ENCODE measurements at places on chromosomes 2 and 18. TPM values are rescaled to one million over a fixed set of nuclear protein-coding genes. Genes with fewer than 3 reads are reported as not detected.

Gene IER3IP1
- 6.4 TPM for total RNA-seq

Gene GKN2
- total RNA-seq: not detected

Gene SULT1C4
- 0.21 TPM for total RNA-seq

Gene ALPI
- not detected for total RNA-seq

Gene RAB11FIP5
- total RNA-seq: 14.5 TPM

Gene AQP12A
- not detected for total RNA-seq

Data from mononuclear cell (primary cell).